ENCODE measurements at places on chromosomes 4 and X. TPM values are rescaled to one million over a fixed set of nuclear protein-coding genes. Genes with fewer than 3 reads are reported as not detected.

GRCh38 chr4:147828331-147828905 lies 96.5 kb downstream of the ARHGAP10 start:
- H3K4me3 ChIP-seq, result no peak overlapping the region
- no peak for DNase-seq
- peaks cover 85% of the 10 kb centered on the region for H3K4me1 ChIP-seq
- peaks cover 13% of the 10 kb centered on the region for H3K36me3 ChIP-seq

The SLC34A2 gene
- not detected for total RNA-seq

DNA sequence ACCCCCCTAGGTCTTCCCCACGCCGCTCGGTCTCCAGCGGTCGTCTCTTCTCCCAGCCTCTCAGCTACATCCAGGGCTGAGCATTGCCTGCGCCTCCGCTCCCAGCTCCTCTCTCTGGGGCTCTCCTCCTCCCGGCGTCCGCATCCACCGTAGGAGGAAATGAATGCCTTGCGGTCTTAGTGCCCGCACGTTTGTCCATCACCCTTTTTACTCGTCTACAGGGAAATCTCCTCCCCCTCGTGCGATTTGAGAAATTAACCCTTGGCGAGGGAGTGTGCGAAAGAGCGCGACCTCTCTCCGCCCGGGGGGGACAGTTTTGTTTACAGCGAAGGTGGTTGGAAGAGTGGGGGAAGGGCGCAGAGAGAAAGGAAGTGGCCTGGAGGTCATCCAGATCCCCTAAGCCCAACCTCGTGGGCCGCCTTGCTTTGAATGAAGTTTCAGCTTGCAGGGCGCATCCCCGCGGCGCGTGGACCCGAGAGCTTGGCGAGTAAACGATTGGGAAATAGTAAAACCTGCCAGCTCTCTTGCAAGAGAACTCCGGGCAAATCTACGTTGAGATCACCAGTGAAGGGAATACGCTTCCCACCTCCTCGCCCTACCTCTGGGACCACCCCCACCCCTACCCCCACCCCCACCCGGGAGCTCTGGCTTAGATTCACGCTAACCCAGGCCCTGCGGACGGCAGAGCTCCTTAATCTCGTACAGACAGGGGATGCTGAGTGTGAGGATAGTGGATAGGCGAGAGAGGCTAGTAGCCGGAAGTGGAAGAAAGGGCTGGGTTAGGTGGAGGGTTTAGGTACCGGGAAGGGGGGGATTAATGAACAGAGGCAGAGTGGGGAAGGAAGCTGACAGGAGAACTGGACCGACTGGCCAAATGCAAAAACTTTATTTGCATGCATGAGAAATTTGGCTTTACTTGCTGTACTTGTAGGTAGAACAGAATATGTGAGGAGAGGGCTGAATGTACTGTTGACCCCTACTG lies at the start of gene ELOVL6:
Gene ELOVL6, minus strand, starts transcription at position 181 of the 982 bp plus-strand sequence. CDS start 280 bp downstream, outside the sequence.
- peak; percentile 79 for DNase-seq
- no peaks in the 10 kb centered on the region for H3K36me3 ChIP-seq
- H3K4me1 ChIP-seq, result peaks cover 10% of the 10 kb centered on the region

- DNase-seq, result no peak
- H3K4me1 ChIP-seq, result no peaks in the 10 kb centered on the region
- no peaks in the 10 kb centered on the region for H3K36me3 ChIP-seq
- H3K4me3 ChIP-seq, result no peak overlapping the region
- H3K27me3 ChIP-seq, result no peaks in the 10 kb centered on the region
Observed at GRCh38 chrX:87634361-87634760, 116.8 kb downstream of the KLHL4 start.

GRCh38 chr4:6573551-6573950 lies 1.4 kb upstream of the MAN2B2 start:
- no peak for DNase-seq
- no peak overlapping the region for H3K27ac ChIP-seq
- H3K4me3 ChIP-seq, result no peak overlapping the region

- DNase-seq, result no peak
- H3K27me3 ChIP-seq, result no peaks in the 10 kb centered on the region
- no peaks in the 10 kb centered on the region for H3K36me3 ChIP-seq
- no peaks in the 10 kb centered on the region for H3K4me1 ChIP-seq
- H3K4me3 ChIP-seq, result no peak overlapping the region
Observed at GRCh38 chr4:23269566-23269965, 576.8 kb downstream of the GBA3 start.

The BANK1 gene
- 1.3 TPM for total RNA-seq

- DNase-seq, result peak; percentile 76
- H3K4me3 ChIP-seq, result peak overlapping the region; percentile 38
- H3K27me3 ChIP-seq, result peaks cover 95% of the 10 kb centered on the region
- no peaks in the 10 kb centered on the region for H3K36me3 ChIP-seq
- no peaks in the 10 kb centered on the region for H3K4me1 ChIP-seq
- no peak overlapping the region for H3K27ac ChIP-seq
Observed at GRCh38 chr4:110631584-110632505, 9.0 kb upstream of the PITX2 start.

DNA sequence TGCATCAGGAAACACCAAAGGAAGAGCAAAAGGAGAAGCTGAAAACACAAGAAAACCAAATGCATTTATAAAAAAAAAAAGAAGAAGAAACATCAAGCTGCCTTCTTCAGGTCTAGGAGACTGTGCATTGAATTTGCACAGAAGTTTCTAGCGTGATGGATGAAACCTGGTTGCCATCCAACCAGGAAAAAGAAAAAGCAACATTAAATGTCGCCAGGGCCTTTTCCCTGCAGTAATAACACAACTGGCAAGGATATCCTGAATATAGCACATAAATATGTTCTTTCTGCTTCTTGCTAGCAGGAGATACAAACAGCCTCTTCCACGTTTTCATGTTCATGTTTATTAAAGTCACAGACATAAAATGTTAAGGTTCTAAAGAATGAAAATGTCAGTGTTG lies 60.8 kb upstream of the ZFP42 start:
- no peaks in the 10 kb centered on the region for H3K36me3 ChIP-seq
- H3K4me1 ChIP-seq, result no peaks in the 10 kb centered on the region
- H3K27ac ChIP-seq, result no peak overlapping the region
- no peak for DNase-seq
- H3K4me3 ChIP-seq, result no peak overlapping the region
- H3K27me3 ChIP-seq, result no peaks in the 10 kb centered on the region

- DNase-seq, result no peak
- no peaks in the 10 kb centered on the region for H3K36me3 ChIP-seq
- H3K27me3 ChIP-seq, result no peaks in the 10 kb centered on the region
- no peak overlapping the region for H3K4me3 ChIP-seq
Observed at GRCh38 chr4:178080312-178080711, 638.1 kb upstream of the AGA start.

The GATA1 gene
- total RNA-seq, result not detected

DNA sequence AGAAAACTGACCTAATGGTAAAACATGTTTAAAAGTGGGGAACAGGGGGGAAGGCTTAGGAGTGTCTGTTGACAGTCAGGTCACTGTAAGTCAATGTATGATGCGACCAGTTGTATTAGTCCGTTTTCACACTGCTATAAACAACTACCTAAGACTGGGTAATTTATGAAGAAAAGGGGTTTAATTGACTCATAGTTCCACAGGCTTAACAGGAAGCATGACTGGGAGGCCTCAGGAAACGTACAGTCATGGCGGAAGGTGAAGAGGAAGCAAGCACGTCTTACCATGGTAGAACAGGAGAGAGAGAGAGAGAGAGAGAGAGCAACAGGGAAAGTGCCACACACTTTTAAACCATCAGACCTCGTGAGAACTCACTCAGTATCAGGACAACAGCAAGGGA lies 13.0 kb upstream of the PLAC1 start:
- H3K4me1 ChIP-seq, result no peaks in the 10 kb centered on the region
- no peaks in the 10 kb centered on the region for H3K36me3 ChIP-seq
- no peak for DNase-seq
- no peaks in the 10 kb centered on the region for H3K27me3 ChIP-seq

The C1QTNF7 gene
- total RNA-seq, result 36.8 TPM

- no peaks in the 10 kb centered on the region for H3K27me3 ChIP-seq
- peaks cover 11% of the 10 kb centered on the region for H3K36me3 ChIP-seq
- peak; percentile 53 for DNase-seq
- H3K4me3 ChIP-seq, result no peak overlapping the region
Observed at GRCh38 chrX:1427756-1428155, 25.0 kb downstream of the ASMTL start.

The XAGE3 gene
- not detected for total RNA-seq

The TCEAL5 gene
- not detected for total RNA-seq
